ENCODE measurements at places on chromosomes 1 and 21.

DNA sequence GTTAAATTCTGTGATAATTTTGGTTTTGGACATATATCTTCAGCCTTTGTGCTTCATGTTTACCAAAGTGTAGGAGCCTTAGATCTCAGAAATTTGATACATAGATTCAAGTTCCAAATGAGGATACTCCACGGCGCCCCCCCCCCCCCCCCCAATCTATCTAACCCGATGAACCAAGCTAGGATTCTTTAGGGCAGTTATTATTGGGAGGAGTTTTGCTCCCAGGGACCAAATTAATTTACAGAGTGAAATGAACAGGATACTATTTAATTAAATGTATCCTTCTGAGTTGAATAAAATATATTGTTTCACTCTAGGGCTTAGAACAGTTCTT lies 3.2 kb downstream of the USP25 start:
- no peak for DNase-seq

DNA sequence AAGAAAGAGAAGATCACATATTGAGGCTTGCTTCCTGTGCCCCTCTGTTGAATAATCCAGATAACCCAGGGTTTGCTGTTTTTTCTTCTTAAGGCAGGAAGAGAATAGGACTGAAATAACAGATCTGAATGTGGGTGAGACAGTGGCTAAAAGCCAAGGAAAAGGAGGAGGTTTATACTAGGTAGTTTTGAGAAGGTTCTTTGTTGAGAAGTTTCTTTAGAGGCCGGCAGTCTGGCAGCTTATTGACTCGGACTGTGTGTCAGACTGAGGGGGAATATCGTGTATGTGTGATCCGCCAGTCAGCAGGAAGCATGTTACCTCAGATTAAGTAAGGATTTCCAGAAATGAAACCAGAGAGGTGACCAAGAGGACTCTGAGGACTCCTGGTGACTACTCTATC lies 119.8 kb downstream of the PLA2G4A start:
- DNase-seq = no peak

- DNase-seq = no peak
Observed at GRCh38 chr21:39132248-39132647, 51.0 kb downstream of the PSMG1 start.

DNA sequence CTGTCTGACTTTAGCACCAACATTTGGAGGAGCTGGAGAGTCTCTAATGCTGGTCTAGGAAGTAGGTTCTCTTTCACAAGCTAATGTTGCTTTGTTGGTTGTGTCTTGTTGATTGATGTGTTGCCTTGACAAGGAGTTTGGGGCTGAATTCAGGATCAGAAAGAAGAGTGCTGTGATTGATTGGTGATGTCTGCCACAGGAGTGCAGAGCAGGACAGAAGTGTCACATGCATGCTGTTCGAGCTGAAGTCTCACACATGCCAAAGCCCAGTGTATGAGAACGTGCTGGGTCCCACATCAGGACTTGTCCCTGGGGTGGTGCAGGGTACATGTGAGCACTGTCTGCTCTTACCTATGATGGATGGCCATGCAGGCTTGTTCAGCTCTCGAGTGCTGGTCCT lies 694.4 kb downstream of the MATN1 start:
- DNase-seq = no peak

DNA sequence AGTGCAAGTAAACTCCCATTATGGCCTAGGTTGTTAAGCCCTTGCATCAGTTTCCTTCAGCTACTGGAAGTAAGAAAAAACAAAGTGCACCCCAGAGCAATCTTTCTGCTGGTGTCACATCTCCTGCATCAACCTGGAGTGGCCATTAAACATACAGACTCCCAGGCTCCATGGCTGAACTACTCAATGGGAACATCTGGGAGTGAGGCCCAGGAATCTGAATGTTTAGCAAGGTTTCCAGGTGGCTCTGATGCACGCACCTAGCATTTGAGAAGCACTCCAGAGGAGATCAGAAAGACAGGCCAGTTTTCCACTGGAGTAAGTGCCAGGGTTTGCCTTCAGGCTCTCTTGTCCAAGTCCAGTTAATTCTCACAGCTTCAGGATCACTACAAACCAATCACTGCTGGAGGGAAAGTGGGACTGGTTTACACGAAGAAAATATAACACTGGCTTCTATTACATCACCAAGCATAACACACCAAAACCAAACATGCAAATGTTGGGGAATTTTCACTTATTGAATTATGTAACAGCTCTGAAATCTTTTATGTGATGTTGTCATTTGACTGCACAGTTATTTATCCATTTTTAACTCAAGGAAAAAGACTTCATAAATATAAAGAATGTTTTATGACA lies 22.3 kb upstream of the ABCA4 start:
- DNase-seq = no peak

All from G401 (cell line).